ENCODE measurements at places on chromosomes 2 and 18.
A peak's percentile ranks its signal among the peaks of the same experiment; 100 is the strongest.

DNA sequence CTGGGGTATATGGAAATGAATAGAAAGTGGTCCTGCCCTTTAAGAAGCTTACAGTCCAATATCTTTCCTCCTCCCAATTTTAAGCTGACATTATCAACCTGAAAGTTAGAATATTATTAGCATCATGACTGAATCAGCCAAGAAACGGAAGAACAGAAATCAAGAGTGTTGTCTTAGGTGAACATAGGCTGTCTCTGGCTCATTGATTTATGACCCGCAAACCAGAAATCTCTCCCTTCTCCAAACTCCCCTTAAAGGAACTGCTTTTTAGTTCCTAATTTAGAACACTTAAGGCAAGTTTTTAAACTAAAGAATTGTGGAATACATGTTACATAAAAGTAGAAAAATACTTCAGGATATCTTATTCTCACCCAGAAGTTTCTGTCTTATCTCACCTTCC, 62.7 kb downstream of the MYO3B start:
- DNase-seq: no peak

- DNase-seq: no peak
Measured at GRCh38 chr2:173881886-173882285, 83.3 kb downstream of the SP3 start.

- DNase-seq: no peak
Measured at GRCh38 chr18:77138270-77138669, 5.7 kb upstream of the MBP start.

GRCh38 chr18:70499218-70499691, 210.4 kb downstream of the SOCS6 start:
- no peak for DNase-seq

DNA sequence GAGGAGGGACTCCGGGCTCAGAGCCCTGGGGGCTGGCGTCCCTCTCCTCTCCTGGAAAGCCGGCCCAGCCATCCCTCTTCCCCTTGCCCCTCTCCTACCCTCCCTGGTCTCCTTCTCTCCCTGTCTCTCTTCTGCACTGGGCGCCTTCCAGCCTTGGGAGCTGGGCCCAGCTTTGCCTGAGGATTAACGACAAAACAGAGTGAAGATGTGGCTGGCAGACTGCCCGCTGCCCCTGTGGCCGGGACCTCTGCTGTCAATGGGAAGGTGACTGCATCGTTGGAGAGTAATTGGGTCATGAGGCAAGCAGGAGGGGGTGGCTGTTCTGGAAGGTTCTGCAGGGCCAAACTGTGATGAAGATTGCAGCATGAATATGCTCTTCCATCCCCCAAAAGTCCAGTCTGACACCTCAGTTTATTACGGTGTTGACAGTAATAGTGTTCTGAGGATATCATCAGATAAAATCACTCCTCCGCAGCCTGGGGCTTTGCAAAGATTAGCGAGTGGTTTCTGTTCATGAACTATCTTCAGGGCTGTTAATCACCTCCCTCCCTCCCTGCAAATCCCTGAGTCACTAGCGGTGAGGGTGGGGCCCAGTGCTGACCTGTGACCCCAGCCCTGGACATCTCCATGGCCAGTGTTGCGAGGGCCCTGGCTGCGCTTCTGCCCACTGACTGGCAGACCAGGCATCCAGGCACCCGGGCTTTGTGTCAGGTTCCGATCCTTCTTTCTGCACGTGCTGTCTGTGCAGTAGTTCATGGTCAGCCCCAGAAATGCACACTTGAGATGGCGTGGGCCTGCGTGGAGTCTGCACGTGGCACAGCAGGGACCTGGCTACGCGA, 23.0 kb downstream of the RTP5 start:
- no peak for DNase-seq

GRCh38 chr2:85611217-85611704, 605 bp downstream of the C2orf68 start:
- no peak for DNase-seq

GRCh38 chr2:102677244-102678215, 58.2 kb downstream of the SLC9A2 start:
- DNase-seq: no peak

DNA sequence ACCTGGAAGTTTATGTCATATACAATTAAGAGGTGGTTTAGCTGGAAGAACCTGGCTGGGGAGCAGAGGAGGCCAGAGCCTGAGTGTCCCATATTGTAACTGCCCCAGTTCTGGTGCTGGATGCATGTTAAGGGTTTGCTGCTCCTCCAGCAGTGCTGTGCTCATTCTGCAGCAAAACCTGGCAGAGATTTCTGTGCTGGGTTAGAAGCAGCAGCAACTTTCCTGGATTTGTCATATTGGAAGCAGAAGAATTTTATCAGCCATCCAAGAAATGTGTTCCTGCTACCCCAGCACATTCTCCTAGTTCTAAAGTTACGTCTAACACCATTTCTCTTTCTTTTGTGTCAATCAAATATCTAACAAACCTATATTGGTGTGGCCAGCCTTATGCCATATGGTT, 284.1 kb downstream of the TDRD15 start:
- no peak for DNase-seq

DNA sequence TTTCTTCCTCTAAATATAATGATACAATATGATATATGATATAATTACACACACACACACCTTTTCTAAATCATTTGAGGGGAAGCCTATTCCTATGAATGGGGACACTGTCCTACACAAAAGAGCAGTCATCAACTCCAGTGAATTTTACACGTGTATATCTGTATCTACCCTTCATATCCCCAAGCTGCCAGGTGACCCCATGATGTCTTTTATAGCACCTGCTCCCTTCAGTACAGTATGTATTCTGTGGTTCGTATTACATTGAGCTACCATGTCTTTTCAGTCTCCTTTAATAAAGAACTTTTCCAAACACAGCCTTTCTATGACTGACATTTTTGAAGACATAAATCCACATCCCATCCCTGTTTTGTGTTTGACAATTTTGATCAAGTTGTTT, 19.0 kb downstream of the TBC1D8 start:
- DNase-seq: no peak

GRCh38 chr2:30899516-30900054, 92.3 kb upstream of the CAPN13 start:
- no peak for DNase-seq

DNA sequence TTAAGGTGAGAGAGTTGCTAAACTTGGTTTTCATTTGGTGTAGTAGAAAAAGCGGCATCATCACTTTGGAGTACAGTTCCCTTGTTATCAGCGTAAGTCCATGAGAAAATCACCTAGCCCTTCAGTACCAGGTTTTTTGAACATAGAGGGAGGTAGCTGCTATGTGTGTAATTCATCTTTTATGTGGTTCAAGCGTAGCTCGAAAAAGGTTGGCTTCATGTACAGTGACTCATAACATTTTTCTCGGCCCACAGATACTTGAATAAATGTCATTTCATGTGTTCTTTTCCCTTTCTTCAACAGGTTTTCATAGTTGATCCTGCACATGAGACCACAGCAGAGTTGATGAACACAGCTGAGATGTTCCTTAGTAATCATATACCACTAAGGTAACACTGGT, 43.6 kb downstream of the UGGT1 start:
- DNase-seq: no peak

GRCh38 chr2:205932861-205933260, 153.1 kb downstream of the INO80D start:
- no peak for DNase-seq

- no peak for DNase-seq
Measured at GRCh38 chr2:118968042-118968441, 26.0 kb downstream of the MARCO start.

- DNase-seq: peak; percentile 15
Measured at GRCh38 chr2:157572725-157573124, 55.9 kb downstream of the ACVR1C start.

GRCh38 chr2:10316336-10316735, 13.6 kb downstream of the HPCAL1 start:
- DNase-seq: no peak

GRCh38 chr2:172811027-172811426, 75.4 kb downstream of the RAPGEF4 start:
- DNase-seq: no peak

DNA sequence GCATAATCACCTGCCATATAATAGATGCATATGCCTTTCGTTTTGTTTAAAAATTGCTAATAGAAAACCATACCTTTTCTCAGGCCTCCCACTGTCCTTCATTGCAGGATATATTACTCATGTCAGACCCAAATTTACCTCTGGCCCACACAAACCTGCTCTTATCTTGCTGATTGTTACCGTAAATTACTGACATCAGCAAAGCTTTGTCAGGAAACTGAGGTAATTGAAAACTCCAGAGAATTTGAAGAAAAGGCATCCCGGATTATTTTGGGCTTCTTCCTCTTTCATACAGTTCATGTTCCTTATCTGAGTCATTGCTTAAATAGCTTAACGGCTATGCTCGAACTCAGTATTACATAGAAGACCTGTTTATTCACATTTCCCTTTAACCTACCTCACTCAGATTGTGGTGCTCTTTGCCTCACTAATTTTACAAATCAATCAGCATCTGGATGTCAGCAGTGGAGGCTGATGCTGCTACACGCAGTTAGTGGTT, 145.7 kb downstream of the ZEB2 start:
- DNase-seq: no peak

GRCh38 chr2:236738030-236738429, 168.4 kb downstream of the ACKR3 start:
- DNase-seq: no peak

DNA sequence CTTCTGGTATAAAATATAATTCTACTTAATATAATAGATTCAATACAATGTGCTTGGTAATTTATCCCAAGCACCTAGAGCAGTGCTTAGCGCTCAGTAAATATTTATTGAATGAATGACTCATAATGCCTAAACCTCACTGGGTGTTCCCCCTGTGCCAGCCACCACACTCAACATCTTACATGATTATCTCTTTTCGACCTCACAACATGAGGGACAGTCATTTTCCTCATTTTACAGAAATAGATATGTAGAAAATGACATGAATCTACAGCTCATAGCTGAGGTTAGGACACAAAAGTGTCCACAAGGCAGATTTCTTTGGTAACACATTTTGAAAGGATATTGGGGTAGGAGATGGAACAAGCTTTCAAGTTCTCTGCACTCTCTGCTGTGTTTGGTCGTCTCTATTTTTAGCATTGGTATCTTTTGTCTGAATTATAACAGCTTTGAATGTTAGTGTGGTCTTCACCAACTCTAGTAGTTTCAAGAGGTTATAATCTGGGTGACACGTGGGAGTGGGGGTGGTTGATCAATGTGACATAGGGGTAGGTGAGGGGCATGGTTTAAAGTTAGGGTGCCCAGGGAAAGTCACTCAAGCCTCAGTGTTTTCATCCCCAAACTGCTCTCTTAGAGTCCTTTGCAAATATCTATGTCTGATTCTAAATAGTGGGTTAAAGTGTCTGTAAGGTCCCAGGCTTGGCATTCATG, 9.8 kb downstream of the MYOM1 start:
- no peak for DNase-seq

- DNase-seq: no peak
Measured at GRCh38 chr2:15253835-15254286, 307.3 kb downstream of the NBAS start.

GRCh38 chr2:176794392-176794791, 418.2 kb upstream of the HNRNPA3 start:
- DNase-seq: no peak

DNA sequence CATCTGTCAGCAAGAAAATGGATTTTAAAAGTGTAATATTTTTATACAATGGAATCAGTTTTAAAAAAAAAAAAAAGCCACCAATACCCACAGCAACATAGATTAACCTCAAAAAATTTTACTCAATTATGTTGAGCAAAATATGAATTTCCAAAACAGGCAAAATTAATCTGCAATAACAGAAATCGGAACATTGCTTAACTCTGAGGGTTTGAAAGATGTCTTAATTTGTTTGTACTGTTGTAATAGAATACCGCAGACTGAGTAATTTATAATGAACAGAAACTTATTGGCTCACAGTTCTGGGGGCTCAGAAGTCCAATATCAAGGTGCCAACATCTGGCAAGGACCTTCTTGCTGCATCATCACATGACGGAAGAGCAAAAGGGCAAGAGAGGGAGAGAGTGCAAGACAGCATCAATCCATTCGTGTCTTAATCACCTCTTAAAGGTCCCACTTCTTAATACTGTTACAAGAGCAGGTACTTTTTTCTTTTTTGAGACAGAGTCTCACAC, 31.8 kb upstream of the TNFAIP6 start:
- DNase-seq: no peak

DNA sequence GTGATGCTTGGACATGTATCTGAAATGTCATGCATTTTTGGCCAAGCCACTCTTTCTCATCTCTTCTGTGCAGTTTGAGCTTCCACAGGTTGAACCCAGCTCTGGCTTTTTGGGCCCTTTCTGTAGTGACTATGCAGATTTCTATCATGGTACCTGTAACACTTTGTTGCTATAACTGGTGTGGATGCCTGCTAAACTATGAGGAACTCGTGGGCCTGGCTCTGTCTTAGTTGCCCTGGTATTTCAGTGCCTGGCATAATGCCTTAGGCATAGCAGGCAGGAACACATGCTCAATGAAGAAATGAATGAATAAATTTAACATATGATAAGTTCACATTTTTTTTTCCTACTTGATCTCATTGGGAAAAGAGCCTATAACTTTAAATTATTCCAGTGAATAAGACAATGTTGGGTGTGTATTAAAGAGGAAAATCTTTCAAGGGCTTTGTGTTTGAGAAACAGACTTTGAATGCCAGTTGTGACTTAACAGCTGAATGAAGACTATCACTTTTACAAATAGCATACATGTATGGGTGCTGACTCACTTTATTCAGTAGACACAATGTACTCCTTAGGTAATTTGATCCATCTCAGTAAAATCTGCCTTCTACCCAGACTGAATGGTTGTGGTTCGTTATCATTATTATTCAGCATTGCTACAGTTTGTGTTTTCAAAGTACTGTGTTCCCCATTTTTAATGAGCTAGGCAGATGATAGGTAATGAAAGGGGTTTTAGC, 86.4 kb upstream of the MAP4K3 start:
- DNase-seq: no peak

- DNase-seq: no peak
Measured at GRCh38 chr2:239700686-239701345, 300.0 kb upstream of the HDAC4 start.

- no peak for DNase-seq
Measured at GRCh38 chr2:185643434-185643833, 95.2 kb upstream of the FSIP2 start.

DNA sequence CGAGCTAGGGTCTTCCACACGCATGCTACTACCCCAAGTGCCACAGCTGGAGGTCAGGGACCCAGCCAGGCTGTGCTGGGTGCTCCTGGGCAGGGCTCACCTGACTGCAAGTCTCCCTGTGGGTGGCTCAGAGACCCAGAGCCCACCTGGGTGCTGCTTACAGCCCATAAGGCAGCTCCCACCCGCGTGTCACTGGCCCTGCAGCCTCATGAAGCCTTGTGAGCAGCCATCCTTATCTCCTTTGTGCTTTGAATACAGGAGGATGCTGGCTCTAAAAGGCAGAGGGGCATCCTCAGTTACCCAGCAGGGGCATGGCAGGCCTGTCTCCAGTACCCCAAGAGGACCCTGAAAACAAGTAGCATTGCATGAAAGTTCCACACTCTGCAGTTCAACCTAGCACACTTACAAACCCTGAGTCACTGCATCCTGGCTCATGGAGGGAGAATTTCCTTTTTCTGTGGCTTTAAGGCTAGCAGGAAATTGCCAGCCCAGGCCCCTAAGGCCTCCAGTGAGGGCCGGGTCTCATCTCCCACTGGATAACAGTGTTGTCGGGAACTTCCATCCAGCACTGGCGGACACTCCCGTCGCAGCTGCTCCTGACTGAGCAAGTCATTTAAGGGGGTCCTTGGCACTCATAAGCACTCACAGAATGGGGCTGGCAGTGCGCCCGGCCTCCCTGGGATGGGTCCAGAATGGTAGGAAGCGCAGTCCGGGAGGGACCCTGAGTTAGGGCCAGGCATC, 137.1 kb downstream of the RPIA start:
- no peak for DNase-seq
